HL-60 (cell line): ENCODE measurements at places on chromosomes 7 and 10.

DNA sequence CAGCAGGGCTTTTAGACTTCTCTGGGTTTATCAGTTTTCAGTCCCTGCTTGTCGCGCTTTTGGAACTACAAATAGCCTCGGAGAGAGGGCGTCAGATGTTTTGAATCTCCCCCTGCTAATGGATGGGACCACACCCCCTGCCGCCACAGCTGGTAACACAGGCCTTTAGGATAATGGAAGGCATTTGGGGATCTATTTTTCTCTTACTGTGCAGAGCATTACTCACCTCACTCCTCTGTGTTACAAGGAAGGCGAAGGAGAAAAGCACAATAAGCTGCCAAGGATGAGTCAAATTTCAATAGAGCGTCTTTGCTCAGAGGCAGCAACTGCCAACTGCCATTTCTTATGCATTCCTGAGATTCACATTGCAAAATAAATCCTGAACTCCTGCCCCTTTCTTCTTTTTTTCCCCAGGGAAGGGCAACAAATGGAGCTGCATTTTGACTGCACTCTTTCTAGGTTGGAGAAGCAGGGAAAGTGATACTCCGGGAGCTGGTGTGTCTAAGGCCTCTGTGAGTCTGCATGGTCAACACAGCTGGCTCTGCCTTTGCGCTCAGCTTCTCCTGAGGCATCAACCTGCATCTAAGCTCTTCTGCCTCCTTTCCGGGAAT lies 31.5 kb upstream of the SMNDC1 start:
- no peak for DNase-seq

DNA sequence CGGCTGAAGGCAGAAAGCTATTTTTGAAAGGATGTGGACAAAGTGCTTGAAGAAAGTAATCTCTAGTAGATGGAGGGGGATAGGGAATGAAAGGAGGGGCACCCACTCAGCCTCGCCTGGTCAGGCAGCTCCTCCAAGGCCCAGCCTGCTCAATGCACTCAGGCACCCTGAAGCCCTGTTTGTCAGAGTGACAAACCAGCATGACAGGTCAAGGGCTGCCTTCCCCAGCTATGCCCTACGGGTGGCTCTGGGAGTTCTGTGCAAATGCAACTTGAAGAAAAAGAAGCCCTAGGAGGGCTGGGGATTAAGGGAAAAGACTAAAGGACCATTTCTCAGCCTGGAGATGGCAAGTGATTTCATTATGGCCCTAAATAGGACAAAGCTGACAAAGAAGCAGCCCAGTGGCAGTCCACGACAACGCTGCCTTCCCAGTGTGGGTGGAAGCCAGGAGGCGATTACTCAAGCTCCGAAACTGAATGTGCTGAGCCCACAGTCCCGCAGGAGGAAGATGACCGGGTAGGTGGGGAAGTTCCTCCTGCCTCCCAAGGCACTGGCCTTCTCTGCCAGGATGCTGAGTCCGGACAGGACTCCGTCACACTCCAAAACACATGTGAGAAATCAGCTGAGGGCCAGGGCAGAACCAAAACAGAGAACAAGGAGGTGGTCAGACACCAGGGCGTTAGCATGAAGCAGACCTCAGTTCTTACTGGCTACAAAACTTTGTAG lies 16.3 kb downstream of the LIPA start:
- no peak for DNase-seq

GRCh38 chr10:43252166-43252782 lies 14.6 kb downstream of the RASGEF1A start:
- no peak for DNase-seq

GRCh38 chr7:29192323-29192722 lies 2.3 kb upstream of the CHN2 start:
- DNase-seq = no peak

GRCh38 chr7:14720785-14721184 lies 181.8 kb downstream of the DGKB start:
- no peak for DNase-seq

GRCh38 chr10:114698271-114699061 lies 40.4 kb upstream of the ABLIM1 start:
- no peak for DNase-seq

DNA sequence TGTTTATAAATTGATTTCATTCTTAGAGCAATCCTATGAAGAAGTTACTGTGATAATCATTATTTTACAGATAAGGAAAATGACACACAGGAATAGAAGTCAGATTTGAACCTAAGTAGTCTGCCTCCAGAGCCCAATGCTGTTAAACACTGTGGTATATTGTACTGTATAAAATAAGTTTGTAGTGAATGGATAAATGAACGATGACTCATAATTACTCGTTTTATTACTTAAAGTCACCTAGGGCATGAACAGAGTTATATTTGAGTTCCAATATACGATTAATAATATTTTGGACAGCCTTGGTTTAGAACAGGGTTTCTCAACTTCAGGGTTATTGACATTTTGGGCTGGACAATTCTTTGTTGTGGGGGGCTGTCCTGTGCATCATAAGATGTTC lies 7.8 kb upstream of the BTRC start:
- no peak for DNase-seq

DNA sequence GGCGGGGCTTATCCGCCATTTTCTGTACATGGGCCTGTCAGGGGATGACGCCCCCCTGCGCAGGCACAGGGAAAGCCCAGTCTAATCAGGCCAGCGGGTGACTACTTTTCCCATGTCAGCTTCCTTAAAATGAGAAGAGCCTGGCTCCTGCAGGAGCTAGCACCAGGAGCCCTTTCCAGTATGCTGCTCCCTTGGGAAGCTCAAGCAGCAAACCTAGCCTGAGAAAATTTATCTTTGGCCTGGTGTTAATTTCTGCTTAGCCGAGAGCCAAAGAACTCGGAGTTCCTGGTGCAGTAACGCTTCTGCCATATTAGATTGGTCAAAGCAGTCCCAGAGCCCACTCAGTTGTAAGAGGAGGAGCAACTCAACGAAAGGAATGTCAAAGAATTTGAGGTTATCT lies 239.0 kb upstream of the PHYHIPL start:
- no peak for DNase-seq

- DNase-seq = no peak
Measured at GRCh38 chr7:125605241-125605640, 675.6 kb upstream of the POT1 start.

GRCh38 chr10:127911218-127911866 lies 4.4 kb downstream of the PTPRE start:
- no peak for DNase-seq

DNA sequence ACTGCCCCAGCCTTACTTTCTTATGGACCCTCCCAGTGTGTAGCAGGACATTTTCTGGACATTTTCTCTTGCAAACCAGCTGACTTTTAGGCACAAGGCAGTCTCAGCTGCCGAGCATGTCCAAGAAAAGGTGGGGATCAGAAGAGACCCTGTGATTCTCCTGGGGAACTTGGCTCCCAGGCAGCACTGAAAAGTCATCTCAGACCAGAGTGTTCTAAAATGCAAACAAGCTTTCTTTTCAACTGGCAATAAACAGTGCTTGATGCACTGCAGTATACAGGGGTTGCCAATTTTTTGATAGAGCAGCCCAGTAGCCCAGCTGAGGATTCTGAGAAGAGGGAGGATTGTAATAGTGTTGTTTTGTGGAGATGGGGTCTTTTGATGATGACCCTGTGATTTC lies 168.0 kb upstream of the PHYHIPL start:
- DNase-seq = no peak

DNA sequence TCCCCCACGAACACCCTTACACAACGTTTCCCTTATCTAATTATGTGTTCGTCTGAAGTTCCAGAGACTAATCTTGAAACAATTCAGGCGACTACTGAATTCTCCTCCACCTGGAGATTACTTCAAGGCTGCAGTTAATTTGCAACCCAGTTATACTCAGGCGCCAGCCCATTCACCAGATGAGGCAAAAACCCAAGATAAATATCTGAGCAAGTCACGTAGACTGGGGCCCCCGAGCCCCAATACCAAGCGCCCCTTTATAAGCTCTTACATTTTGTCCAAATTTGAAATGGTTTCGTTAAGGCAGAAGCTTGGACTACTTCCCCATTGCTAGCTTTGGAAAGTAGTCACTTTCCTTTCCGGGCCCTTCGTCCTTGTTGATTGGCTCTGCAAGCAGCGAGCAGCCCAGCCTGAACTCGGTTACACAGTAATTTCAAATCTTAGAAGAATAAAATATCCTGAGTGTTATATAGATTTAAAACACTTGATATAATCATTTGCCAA lies 1.2 kb downstream of the TPK1 start:
- peak; percentile 66 for DNase-seq

DNA sequence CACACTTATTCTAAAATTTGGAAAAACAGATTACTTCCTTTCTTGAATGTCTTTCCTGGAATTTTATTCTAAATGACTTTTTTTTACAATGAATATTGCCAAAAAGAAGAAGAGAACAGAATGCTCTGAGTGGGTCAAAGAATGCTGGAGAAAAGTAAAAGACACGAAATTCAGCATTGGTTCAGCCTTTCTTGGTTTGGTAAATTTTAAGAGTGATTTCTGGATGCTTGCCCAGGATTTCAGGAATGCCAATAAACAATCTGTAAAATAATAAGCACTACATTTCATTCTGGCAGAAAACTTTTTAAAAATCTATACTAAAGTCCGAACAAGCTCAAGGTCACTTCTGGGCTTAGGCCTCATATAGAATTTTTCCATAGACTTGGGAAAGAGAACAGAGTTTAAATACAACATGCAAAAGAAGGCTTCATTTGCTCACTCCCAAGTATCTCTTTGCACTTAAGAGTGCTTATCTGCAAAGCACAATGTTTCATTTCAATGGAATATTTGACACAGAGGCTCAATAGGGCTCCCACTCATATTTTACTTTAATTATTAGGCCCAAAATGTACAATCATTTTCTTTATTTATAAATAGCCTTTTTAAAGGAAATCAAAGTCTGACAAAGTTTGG lies 359.5 kb upstream of the ANKRD30A start:
- no peak for DNase-seq

DNA sequence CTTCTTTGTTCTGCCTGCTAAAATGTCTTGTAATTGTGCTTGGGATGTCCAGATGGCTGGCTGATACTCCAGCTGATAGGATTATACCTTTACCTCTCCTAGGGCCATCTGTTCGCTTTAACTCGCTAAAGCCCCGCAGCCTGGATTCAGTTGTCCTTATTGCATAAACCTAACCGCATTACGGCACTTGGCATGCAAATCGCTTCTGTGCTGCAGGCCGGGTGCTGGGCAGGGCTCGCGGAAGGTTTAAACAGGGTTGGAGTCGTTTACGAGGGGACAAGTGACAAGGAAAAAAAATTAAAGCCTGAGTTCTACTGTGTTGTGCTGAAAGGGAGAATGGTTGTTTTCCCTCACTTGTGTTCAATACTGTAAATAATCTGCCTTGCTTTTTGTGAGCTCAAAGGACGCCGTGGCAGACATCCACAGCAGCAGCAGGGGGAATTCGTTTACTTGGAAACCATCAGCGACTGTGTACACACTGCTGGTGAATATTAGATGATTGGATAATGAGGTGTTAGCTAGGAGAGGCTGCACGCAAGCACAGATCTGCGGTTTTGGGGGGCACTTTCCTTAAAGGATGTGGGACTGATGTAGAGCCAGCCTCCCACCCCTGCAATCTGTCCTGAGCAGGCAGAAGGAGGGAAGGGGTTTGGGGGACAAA lies 93.0 kb downstream of the EBF3 start:
- peak; percentile 89 for DNase-seq

DNA sequence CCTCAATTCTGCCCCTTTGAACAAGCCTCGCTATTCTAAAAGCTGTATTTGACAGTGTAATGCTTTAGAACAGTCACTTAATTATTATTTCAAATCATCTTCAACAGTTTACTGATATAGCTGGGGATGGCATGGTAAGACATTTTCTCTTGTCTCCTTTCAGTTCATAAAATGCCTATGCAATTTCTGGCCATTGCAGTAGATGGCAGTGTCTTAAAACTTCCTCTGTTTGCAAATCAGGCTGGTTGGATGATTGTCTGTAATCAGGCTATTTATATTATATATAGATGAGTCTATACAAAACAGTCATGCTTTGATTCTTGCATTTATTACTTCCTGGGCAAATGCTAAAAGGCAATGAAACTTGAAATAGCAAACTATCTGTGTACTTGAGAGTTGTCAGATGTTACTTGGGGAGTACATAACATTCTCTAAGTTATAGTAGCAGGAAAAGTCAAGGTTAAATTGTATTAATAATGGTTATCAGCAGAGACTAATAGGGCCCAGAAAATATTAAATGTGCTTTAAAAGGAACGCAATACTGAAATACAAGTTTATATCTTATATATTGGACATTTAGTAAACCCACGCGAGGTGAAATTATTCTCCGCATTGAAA lies 55.5 kb upstream of the LHFPL3 start:
- DNase-seq = no peak

DNA sequence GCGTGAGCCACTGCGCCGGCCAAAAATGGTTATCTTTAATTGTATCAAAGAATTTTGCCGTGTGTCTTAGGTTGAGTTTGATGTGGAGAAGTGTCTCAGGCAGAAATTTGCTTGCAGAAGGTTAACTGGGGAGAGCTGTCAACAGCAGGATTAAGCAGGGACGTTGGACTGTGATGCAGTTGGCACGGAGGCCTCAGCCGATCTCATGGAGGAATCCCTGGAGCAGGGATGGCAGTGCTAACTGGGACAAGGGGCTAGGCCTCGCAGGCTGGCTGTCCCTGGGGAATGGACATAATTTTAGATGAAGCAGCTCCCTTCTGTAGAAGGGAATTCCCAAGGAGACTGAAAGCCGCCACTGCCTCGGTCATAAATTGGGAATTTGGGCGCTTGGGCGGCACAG lies 12.3 kb upstream of the KIF5B start:
- DNase-seq = no peak

GRCh38 chr7:121610243-121610642 lies 214.1 kb upstream of the FAM3C start:
- no peak for DNase-seq

GRCh38 chr7:87876869-87877234 lies 559 bp downstream of the DBF4 start:
- DNase-seq = no peak

GRCh38 chr10:58531084-58531695 lies 18.5 kb downstream of the BICC1 start:
- peak; percentile 34 for DNase-seq

GRCh38 chr10:100413173-100413572 lies 49.6 kb upstream of the WNT8B start:
- DNase-seq = no peak

DNA sequence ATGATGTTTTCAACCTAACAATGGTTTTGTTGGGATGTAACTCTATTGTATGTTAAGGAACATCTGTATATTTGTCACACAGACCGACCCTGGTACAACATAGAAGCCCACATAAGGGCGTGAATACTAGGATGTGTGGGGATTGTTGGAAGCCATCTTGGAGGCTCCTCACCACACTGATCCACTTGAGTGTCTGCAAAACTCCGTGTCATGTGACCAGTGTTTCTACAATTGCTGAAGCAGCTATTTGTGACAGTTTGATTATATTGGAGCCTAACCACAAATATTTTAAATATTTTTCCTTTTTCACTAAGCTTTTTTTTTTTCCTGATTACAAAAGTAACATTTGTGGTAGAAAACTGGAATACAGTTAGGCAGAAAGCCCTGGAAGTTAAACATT lies 27.9 kb downstream of the RALA start:
- no peak for DNase-seq

DNA sequence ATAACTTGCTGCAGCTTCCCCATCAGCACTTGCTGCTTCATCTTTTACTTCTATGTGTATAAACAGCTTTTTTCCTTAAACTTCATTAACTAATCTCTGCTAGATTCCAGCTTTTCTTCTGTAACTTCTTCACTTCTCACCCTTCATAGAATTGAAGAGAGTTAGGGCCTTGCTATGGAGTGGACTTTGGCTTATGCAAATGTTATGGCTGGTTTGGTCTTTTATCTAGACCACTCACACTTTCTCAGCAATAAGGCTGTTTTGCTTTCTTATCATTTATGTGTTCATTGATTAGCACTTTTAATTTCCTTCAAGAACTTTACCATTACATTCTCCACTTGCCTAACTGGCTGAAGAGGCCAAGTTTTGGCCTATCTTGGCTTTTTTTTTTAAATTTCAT lies 64.2 kb upstream of the HELLS start:
- DNase-seq = no peak
